Epithelial cell of proximal tubule (primary cell): ENCODE measurements at places on chromosomes 3 and 15.

DNA sequence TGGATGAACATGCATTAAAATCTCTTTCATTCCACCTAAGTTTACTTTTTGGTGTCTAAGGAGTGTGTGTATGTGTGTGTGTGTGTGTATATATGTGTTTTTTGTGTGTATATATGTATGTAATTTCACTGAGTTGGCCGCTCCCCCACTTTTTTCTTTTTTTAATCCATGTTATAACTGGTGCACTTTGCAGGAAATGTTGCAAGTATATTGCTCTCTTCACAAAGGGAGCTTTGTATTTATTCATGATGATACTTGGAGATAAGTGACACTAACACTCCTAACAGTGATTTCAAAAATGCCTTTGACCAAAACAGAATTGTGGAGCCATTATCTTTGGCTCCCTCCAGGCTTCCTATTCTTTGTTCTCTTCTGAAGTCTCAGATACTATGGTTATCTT, 95.8 kb downstream of the FNDC3B start:
- no peak for DNase-seq

GRCh38 chr3:18864933-18865731, 283.2 kb upstream of the KCNH8 start:
- no peak for DNase-seq

DNA sequence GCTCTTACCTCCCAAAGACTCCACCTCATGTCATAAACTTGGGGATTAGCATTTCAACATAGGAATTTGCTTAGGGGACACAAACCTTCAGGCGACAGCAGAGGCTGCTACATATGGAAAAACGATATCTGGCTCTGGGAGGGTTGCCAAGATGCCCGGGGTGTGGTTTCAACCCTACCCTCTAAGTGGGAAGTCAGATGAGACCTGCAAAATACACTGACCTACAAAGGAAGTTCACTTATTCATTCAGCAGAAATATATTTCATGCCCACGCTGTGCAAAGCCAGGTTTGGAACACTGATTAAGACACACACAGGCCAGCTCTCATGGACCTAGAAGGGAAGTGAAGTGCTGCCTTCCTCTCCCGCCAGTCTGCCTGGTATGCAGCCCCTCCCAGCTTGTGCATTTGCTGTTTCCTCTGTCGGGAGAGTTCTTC, 239.3 kb downstream of the FEZF2 start:
- DNase-seq, result no peak

DNA sequence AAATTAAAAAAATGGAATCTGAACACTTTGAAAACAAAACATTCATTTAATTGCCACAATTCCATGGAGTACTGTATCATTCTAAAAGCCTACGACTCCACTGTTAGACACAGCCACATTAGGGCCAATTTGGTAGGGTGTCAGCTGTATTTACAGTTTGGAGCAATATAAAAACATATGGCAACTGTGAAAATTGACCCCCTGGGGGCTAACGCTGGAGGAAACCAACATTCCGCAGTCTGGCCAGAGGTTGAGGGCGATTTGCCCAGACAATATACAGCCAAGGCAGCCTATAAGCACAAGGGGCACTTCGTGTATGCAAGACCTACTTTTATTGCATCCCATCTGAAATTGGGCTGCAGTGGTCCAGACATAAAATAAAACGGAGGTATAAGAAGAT, 476.5 kb upstream of the WNT5A start:
- no peak for DNase-seq

DNA sequence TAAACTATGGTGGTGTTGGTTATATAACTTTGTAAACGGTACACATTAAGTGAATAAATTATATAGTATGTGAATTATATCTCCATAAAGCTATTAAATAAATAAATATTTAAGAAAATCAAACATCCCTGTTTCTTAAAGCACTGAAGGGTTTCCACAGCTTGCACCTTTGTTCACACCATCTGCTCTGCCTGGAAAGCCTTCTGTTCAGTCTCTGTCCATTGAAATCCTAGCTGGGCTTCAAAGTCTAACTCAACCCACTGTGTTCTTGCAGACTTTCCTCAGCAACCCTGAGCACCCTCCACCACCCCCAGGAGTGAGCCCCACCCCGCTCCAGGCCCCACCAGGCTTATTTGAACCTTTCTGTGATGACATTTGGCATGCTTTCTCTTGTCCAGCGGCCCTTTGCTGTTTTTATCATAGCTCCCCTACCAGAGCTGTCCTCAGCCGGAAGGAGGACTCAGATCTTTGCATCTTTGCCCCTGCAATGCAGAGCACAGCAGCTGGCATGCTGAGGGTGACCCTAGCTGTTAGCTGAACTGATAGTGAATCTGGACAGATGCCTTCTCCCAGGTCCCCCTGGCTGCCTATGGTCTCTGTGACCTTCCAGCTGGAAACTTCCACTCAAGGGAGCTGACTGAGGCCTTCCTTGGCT, 105.2 kb downstream of the DAPK2 start:
- no peak for DNase-seq
